ENCODE measurements at places on chromosomes 5 and 9.

DNA sequence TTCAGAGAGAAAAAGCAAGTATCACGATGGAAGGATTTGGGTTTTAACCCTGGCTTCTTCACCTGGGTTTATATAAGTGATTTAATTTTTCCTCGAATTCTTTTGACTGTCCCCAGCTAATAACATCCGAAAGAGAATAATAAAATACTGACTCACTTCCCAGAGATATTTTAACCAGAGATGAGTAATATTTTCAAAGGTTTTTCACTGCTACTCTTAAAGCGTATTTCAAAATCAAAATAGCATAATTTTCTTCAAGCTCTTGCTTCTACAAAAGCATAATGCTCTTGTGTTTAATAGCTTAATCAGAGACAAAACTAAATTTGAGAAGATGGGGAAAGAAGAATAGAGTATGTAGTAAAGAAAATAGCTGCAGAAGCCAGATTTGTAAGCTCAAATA is 215.2 kb upstream of the PTGER4 start:
- no peak for DNase-seq

- no peak for DNase-seq
These were observed 40.8 kb upstream of the LMNB1 start for GRCh38 chr5:126736141-126736540.

- DNase-seq: no peak
These were observed 20.3 kb upstream of the TAF11L2 start for GRCh38 chr5:17477573-17478265.

- no peak for DNase-seq
These were observed 3.6 kb upstream of the PCDHA2 start for GRCh38 chr5:140791089-140791488.

GRCh38 chr9:124686918-124687317 is 84.2 kb downstream of the NR6A1 start:
- no peak for DNase-seq

- DNase-seq: no peak
These were observed 362.1 kb downstream of the EBF1 start for GRCh38 chr5:158737536-158738027.

- DNase-seq: no peak
These were observed 242.6 kb downstream of the DRD1 start for GRCh38 chr5:175201393-175201792.

DNA sequence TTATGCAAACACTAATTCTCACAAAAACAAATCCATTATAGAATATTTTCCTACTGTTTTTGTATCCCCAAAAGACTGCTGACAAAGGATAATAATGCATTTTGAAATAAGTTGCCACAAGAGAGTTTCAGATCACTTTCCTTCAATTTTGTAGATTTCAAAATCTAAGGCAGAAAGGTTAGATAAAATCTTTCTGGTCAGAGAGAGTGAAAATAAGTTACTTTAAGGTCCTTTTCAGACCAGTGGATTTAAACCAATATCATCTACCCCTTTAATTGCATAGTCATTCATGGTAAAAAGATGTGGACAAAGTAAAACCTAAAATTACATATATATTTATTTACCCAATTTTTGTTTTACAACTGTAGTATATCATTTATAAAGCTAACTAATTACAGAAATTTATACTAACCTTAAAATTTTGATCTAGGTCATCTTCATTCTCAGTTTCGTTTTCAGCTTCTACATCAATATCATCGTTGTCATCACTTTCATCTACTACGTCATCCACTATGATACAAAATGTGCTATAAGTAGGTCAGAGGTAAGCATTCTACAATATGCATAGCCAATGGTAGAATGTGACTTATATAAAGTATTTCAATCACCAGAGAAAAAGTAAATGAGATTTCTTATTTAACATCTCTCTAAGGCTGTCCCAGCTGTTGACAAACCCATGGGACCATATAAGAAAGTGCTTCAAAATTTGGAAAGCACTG is 95.7 kb downstream of the AGTPBP1 start:
- no peak for DNase-seq

DNA sequence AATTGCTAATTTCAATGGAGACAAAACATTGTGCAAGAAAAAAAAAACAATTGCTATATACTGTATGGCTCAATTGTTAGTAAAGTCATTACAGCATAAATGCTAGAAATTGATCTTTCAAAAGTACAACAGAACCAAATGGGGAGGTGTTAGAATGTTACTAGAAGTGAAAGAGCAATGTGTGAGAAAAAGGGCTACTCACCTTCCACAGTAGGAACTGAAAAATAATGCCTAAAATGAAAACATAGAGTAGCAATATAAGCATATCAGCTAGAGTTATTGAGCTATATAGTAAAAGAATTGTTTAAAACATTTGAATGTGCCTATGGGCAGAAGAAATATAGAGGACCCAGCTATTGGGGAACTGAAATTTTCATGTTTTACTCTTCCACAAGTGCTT is 10.9 kb upstream of the RXFP3 start:
- DNase-seq: no peak

DNA sequence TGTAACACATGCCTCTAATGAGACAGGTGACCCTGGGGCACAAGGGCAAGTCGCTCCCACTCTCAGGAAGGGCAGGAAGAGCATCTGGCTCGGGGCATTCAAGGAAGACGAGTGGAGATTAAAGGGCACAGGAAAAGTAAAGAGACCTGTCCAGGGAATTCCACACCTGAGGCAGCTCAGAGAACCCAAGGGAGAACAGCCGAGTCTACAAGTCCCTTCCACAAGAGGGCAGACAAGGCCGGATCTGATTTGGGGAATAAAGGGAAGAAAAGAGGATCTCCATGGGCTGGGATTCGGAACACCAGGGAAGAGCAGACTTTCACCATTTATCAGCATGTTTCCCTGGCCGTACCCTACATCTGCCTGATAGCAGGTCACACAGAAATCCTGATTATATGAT is 28.1 kb downstream of the GPX3 start:
- no peak for DNase-seq

DNA sequence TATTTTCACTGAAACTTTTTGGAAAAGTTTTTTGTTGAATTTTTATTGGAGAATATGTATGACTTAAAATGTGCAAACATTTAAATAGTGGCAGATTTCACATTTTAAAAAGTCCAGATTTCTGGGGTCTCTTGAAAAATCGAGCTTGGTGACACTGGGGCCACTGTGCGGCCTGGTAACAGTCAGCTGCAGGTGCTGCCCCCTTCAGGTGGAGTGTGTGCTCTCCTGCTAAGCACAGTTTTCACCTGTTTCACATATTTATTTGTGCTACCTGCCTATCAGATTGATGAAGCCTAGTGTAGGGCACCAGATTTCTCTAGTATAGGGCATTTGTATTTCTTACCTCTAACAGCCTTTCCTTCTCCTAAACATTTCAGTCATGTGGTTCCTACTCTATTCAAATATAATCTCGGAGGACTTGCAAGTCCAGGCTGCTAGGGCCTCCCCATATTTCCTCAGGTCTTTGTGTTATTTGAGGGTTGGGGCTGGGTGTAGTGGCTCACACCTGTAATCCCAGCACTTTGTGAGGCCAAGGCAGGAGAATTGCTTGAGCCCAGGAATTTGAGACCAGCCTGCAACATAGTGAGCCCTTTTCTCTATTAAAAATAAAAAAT is 95.8 kb upstream of the KLF9 start:
- DNase-seq: no peak

DNA sequence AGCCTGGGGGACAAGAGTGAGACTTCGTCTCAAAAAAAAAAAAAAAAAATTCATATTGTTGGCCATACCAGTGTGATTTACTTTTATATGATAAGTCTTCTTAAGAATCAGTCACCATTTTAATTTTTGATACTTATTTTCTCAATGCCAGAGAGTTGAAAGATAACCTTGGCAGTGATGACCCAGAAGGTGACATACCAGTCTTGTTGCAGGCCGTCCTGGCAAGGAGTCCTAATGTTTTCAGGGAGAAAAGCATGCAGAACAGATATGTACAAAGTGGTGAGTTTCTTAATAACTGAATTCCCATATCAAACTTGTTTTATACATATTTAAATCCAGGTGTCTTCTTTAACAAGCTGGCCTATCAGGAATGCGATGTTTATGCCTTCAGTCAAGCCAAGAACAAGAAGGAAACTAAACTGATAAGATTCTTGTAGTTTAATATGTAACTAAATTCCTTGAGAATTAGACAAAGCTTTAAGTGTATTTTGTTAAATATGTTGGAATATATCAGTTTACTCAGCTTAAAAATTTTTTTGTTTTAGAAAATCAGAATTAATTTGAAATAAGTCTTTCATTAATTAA is 81.5 kb downstream of the NIPBL start:
- no peak for DNase-seq

- no peak for DNase-seq
These were observed 14.4 kb upstream of the SPINK4 start for GRCh38 chr9:33225319-33226147.
